Upper lobe of left lung (tissue), 6 donors: ENCODE measurements at places on chromosomes 3 and 15.

DNA sequence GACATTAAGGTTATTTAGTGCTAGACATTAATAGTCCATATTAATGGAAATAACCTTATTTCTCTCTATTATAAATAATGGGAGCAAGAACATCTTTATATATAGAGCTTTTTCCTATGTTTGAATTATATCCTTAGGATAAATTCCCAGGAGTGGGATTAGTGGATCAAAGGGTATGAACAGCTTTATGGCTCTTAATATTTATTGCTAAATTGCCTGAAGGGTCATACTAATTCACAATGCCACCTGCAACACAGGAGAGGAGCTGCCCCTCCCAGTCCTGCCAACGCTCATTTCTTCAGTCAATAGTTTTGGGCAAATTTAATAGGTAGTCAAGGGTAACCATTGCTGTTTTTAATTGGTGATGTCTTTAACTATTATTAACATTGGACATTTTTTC is 48.9 kb upstream of the POLR2M start:
- DNase-seq = no peak

GRCh38 chr3:14175383-14176037 is 2.9 kb downstream of the XPC start:
- no peak for DNase-seq

DNA sequence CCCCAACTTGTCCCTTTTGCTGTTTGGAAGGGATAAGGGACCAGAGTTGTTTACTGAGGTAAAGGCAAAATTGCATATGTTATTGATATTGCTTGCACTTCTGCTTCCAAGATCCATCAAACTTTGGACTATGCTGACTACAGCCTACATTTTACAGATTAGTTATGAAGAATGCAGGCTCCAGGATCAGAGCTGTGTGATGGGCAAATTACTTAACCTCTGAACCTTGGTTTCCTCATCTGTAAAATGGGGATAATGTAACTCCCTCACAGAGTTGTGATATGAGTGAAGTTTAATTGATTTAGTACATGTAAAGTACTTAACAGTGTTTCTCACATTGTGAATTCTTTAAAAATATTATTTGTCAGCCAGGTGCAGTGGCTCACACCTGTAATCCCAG is 15.9 kb downstream of the FAIM start:
- DNase-seq = no peak

DNA sequence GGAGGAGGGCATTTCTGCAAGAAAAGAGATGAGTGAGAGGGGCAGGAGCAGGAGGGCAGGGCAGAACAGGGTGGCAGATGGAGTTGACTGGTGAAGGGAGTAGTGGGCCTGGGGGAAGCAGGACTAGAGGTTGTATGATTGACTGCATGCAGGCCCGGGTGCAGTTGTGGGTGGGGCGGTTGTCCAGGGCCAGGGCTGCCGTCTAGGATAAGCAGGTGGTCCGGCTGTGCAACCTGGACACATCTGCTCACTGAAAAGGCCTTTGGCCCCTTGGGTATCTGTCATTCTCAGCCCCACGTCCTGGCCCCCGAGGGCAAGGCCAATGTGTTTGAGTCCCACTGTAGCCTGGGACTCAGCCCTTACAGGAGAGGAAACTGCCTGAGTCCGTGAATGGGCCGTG is 25.4 kb downstream of the ALS2CL start:
- peak; percentile 15 for DNase-seq

GRCh38 chr3:138374573-138375134 is 26.3 kb downstream of the MRAS start:
- DNase-seq = no peak

- no peak for DNase-seq
Measured at GRCh38 chr3:108301695-108302404, 5.5 kb downstream of the HHLA2 start.

GRCh38 chr15:66294157-66294931 is 976 bp downstream of the DIS3L start:
- no peak for DNase-seq

DNA sequence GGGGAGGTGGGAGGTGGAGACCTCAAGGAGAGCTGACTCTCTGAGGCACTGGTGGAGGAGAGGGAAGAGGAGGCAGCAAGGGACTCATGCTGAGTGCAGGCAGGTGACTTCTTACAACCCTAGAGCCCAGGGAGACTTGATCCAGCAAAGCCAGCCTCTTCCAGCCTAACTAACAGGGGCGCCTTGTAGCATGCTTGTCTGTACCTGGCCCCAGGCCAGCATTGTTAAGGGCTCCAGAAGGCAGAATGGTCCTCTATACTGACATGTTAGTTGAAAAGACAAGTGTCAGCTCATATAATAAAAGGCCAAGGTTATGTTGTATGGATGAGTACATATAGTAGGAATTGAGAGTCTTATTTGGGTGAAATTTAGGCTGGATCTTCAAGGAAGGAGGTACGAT is 65.4 kb downstream of the CHDH start:
- no peak for DNase-seq

DNA sequence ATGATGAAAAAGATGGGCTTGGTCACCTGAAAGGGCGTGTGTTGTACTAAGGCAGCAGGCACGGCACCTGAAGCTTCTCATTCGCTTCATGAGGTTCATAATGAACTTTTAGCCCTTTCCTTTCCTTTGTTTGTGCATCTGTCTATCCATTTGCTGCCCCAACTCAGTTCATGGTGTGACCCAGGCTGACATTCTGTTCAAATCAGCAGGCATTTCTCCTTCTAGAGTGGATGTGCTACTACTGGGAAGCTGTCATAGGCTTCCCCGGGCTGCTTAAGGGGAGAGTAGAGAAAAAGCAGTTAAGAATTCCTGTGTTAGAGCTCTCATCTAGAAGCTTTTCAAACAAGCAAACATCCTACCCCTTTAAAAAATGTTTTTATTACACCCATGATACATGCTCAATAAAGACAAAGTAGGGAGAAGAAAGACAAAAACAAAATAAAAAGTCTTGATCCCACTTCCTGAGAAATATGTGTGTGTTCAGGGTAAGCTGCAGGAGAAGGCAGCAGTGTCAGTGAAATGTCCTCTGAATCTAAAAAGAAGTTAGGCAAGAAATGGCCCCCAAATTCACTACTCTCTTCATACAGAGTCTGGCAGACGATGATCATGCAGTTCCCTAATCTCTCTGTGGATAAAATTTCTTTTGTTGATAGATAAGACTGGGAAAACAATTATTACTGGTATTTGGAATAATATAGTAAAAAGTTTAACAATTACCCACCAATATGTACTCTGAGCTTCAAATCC is 136.9 kb upstream of the PFN2 start:
- DNase-seq = no peak
